ENCODE measurements at places on chromosomes 11 and 22.

DNA sequence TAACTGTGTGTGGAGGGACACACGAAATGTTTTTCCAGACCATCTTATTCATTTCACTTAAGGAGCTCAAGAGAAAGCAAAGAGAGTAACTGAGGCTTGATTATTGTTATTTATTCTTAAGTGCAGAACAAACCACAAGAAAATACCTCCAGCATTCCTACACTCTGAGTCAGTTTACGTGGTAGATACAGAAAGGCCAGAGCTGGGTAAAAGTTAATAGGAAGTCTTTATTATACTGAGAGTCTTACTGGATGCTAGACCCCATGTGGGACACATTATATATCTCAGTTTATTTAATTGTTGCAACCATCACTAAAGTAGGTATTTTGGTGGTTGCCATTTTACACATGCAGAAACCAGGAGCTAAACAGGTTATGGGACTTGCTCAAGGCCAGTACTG is 261.4 kb upstream of the POU2AF2 start:
- no peak for DNase-seq

GRCh38 chr22:39496131-39496838 is 5.8 kb upstream of the MIEF1 start:
- DNase-seq = peak; percentile 13

- no peak for DNase-seq
Measured at GRCh38 chr11:6574816-6575715, 28.4 kb downstream of the RRP8 start.

GRCh38 chr22:39234472-39234787 is 10.4 kb downstream of the PDGFB start:
- no peak for DNase-seq

DNA sequence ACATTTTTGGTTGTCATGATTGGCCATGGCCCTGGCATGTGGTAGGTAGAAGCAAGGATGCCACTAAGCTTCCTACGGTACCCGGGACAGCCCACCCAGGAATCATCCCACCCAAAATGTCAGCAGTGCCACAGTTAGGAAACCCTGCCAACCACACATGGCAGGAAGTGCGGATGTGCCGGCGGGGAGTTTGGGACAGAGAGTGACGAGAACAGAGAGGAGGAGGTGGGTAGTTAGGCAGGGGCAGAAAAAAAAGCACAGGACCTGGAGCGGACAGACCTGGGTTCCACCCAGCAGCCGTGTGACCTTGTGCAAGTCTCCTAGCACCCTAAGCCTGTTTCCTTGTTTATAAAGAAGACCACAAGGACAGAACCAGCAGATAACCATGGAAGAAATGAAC is 3.3 kb downstream of the SPI1 start:
- DNase-seq = no peak

DNA sequence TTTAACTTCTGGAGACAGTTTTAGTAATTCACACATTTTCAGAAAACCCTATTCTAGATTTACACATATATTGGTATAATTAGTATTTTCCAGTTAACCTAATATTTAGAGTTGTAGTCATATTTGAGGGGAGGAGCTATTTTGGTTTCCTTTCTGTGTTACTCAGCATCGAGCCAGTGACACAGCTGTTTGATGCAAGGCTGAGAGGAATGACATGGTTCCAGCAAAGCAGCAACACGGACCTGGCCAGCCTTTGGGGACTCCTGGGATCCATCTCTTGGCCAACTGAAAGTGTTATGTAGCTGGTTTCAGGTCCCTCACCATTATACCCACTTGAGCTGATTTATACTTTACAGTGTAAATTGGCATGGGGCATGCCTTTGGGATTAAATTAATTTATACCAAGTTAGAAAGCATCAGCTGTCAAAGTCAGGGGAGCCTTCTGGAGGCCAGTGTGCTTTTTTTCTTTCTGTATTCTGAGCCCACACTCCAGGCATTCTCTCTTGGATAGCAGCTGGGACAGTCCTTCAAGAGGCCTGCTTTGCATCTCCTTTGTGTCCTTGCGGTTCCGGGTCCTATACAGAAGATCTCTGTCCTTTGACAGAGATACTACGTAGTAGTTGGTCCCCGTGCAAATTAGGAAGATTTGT is 91.3 kb upstream of the SLC25A18 start:
- no peak for DNase-seq

- DNase-seq = no peak
Measured at GRCh38 chr11:92306966-92307510, 82.4 kb downstream of the FAT3 start.

DNA sequence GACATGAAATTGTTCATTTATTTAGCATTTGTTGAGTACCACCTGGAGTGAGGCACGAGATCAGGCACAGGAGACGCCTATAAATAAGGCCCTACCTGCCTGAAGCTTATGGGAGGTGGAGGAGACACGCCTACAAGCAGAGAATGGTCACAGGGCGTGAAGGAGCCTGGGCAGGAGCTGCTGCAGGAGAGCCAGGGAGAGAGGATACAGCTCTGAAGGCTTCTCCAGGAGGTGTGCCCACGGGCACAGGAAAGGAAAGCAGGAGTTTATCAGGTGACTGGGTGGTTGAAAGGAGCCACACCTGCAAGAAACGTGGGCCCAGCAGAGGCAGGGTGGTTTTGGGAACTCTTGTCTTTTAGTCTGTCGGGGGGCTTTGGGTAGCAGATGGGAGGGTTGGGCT is 70.3 kb downstream of the BMAL1 start:
- DNase-seq = no peak

- DNase-seq = no peak
Measured at GRCh38 chr11:1335264-1335810, 25.9 kb upstream of the TOLLIP start.

- no peak for DNase-seq
Measured at GRCh38 chr22:18991821-18992442, 55.8 kb upstream of the PRODH start.

- DNase-seq = no peak
Measured at GRCh38 chr11:1438261-1438966, 48.2 kb downstream of the MOB2 start.

DNA sequence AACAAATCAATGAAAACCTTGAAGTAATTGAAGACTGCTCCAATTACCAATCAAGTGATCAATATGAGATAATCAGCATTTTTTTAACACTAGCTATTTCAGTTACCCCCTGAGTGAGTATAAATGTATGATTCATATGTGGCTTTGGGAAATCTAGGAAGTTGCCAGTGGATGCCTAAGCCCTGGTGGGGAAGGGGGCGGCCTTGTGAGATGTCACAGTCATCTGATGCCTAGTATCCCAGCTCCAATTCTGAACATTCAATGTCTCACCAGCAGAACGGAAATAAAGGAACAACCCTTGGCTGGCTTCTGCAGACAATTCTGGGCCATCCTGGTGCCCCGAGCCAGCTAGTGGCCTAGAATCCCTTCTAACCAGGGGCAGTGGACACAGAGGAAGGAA is 58.5 kb upstream of the TIMP3 start:
- no peak for DNase-seq

- DNase-seq = no peak
Measured at GRCh38 chr22:26576026-26576680, 13.8 kb downstream of the TPST2 start.

- no peak for DNase-seq
Measured at GRCh38 chr11:35006389-35007128, 90.1 kb downstream of the PDHX start.

DNA sequence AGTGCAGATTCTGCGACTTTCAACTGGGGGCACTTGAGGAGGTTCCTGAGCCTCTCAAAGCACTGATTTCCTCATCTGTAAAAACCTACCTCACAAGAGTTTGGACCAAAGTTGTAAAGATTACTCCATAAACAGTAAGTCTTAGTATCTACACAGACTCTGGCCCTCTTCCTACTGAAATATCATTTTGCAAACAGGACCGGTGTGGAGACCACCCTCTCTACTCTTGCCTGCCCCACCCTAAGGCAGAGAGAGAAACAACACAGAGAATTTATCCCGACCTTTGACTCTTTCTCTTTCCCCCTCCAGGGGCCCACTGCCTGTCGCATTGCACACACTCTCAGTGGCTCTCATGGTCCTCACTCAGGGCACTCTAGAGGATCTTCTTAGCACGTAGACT is 117.9 kb upstream of the LDLRAD3 start:
- DNase-seq = no peak

- no peak for DNase-seq
Measured at GRCh38 chr11:27868709-27869108, 168.5 kb upstream of the BDNF start.

All from NCI-H748 treated with DMSO at 0.1 percent for 48 hours (cell line).